B cell (primary cell): ENCODE measurements at places on chromosomes 16 and 17.

DNA sequence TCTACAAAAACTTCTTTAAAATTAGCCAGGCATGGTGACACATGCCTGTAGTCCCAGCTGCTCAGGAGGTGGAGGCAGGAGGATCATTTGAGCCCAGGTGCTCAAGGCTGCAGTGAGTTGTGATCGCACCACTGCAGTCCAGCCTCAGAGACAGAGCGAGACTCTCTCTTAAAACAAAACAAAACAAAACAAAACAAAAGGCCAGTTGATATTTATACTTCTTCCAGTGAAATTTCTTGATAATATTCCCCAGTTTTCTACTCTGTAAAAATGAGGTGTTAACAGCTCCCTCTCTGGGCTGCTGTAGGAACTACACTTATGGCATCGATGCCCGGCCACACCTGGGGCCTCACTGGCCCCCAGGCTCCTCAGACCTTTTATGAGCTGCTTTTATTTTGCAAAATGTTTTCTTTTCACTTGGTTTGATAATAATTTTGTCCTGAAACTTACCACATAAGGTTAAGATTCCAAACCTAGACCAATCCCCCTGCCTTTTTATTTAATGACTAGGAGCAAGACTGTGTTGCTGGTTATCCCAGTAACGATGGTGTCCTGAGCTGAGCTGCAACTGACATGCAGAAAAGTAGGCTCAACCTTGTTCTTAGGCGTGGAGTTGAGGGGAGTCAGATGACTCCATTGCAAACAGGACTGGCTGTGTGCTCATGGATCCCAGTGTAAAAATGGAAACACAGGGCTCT lies 17.6 kb downstream of the MAPK8IP3 start:
- peak; percentile 74 for DNase-seq

DNA sequence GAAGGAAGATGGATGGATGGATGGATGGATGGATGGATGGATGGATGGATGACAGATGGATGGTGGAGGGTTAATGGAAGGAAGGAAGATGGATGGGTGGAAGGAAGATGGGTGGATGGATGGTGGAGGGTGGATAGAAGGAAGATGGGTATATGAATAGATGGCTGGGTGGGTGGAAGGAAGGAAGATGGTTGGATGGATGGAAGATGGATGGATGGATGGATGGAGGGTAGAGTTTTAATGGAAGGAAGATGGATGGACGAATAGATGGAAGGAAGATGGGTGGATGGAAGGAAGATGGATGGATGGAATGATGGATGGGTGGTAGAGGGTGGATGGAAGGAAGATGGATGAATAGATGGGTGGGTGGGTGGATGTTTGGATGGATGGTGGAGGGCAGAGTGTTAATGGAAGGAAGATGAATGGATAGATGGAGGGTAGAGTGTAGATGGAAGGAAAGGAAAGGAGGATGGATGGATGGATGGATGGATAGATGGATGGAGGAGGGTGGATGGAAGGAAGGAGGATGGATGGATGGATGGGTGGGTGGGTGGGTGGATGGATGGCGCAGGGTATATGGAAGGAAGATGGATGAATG lies 22.1 kb downstream of the MLYCD start:
- no peak for DNase-seq

- DNase-seq: peak; percentile 73
These were observed 14.2 kb downstream of the TERF2 start for GRCh38 chr16:69371564-69371963.

GRCh38 chr16:49994006-49994405 lies 31.0 kb upstream of the CNEP1R1 start:
- no peak for DNase-seq

GRCh38 chr16:88883946-88884345 lies 17.5 kb upstream of the PABPN1L start:
- no peak for DNase-seq

DNA sequence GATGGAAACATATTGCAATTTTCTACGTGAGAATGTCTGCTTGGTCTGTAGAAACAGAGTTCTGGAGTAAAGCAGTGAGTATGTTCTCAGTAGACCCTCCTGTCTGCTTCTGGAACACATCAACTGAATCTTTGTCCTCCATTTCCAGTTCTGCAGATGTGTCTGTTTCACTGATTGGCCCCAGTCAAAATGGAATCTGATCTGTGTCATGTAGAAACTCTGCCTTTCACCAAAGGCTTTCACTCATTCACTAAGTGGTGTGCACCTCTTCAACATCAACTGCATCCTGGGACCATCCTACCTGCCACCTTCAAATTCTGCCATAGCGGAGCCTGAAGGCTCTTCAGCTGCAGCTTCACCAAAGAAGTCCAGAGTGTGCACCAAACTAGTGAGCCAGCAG lies 2.8 kb upstream of the ZNF267 start:
- DNase-seq: peak; percentile 21

GRCh38 chr17:55769625-55770000 lies 18.8 kb downstream of the PCTP start:
- DNase-seq: no peak

- DNase-seq: peak; percentile 41
These were observed 91.2 kb downstream of the ZNF778 start for GRCh38 chr16:89308391-89309333.

- DNase-seq: no peak
These were observed 211.0 kb upstream of the GSE1 start for GRCh38 chr16:85401917-85402766.
